Colonic mucosa (tissue), 4 donors: ENCODE measurements at places on chromosomes 6 and 20.

DNA sequence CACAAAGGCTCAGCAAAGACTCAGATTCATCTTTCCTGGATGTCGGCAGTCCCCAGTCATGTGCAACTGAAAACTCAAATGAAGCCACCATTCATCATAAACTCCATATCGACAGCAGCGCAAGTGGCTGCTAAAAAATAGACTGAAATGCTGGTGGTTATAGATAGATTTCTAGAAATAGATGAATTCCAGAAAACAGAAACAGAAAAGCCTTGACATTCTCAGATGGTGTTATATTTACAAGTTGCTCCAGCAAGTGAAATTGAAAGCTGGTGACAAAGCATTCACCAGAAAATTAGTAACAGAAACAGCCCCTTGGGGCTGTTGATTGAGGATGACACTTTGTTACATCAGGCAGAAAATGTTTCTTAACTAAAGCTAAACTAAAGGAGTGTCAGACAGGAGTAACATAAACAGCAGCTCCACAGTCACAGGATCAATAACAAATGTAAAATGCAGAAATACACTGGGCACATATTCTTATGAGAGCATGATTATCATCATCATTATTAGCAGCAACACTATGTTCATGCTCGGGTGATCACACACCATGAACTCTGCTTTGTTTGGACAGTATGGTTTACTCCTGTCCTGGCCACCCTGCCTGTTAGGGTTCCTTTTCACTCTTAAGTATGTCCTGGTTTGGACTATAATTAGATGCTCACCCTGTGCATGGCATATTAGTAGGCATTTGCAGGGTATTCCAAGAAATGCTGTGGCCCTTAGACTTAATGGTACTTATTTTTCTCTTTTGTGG is 36.4 kb upstream of the SLC35F1 start:
- no peaks in the 10 kb centered on the region for H3K36me3 ChIP-seq
- DNase-seq = no peak
- H3K27ac ChIP-seq = no peak overlapping the region
- no peaks in the 10 kb centered on the region for H3K27me3 ChIP-seq
- no peaks in the 10 kb centered on the region for H3K4me1 ChIP-seq
- no peak overlapping the region for H3K4me3 ChIP-seq

DNA sequence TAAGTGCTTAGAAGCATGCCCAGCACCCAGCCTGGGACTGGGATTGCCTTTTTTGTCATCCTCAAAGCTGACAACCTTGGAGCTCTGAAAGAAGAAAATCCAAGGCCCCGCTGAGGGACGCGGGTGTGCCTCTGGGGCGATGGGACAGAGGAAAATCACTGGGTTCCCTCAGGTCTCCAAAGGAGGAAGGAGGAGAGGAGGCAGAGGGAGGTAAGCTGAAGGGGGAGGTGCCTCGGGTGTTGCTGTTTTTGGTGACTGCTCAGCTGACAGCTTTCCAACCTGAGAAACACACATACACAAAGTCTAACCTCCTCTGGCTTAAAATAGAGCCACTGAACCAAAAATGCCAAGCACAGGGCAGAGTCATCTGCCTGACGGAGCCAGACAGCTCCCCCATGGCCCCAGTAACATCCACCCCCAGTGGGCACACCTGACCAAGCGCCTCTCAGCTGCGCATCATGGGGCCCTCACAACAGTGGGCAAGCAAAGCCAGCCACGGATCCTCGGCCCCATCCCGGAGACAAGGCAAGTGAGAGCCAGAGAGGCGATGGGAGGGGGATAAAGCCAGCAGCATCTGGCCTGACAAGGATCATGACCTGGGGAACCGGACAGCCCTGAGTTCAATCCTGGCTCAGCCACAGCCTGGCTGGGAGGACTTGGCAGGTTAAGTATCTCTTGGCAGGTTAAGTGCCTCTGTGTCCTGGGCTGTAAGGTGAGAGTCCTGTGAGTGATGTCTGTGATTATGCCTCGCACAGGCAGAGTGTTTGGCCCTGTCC is 3.2 kb upstream of the KCNK15 start:
- DNase-seq = no peak
- no peaks in the 10 kb centered on the region for H3K4me1 ChIP-seq
- no peak overlapping the region for H3K27ac ChIP-seq
- H3K27me3 ChIP-seq = peaks cover 16% of the 10 kb centered on the region

- DNase-seq = no peak
- no peaks in the 10 kb centered on the region for H3K36me3 ChIP-seq
- no peaks in the 10 kb centered on the region for H3K27me3 ChIP-seq
- no peak overlapping the region for H3K4me3 ChIP-seq
Measured at GRCh38 chr6:91281901-91282300, 695.0 kb upstream of the MAP3K7 start.

- H3K36me3 ChIP-seq = no peaks in the 10 kb centered on the region
- no peak overlapping the region for H3K27ac ChIP-seq
- DNase-seq = no peak
- no peaks in the 10 kb centered on the region for H3K4me1 ChIP-seq
- no peak overlapping the region for H3K4me3 ChIP-seq
Measured at GRCh38 chr20:2978519-2978918, 64.9 kb upstream of the GNRH2 start.

GRCh38 chr20:6558341-6558740 is 209.1 kb upstream of the BMP2 start:
- DNase-seq = no peak
- no peak overlapping the region for H3K4me3 ChIP-seq
- H3K27ac ChIP-seq = no peak overlapping the region
- no peaks in the 10 kb centered on the region for H3K36me3 ChIP-seq
- H3K27me3 ChIP-seq = no peaks in the 10 kb centered on the region

GRCh38 chr6:88538130-88538706 is 372.1 kb upstream of the CNR1 start:
- H3K4me3 ChIP-seq = no peak overlapping the region
- H3K27ac ChIP-seq = no peak overlapping the region
- H3K27me3 ChIP-seq = no peaks in the 10 kb centered on the region
- no peaks in the 10 kb centered on the region for H3K36me3 ChIP-seq
- DNase-seq = no peak

- no peaks in the 10 kb centered on the region for H3K4me1 ChIP-seq
- no peak for DNase-seq
- no peak overlapping the region for H3K4me3 ChIP-seq
- H3K27ac ChIP-seq = no peak overlapping the region
- H3K36me3 ChIP-seq = no peaks in the 10 kb centered on the region
Measured at GRCh38 chr20:59361411-59361810, 61.0 kb downstream of the EDN3 start.
